Frontal cortex (tissue), 4 donors: ENCODE measurements at places on chromosomes 2 and 18. TPM values are rescaled to one million over a fixed set of nuclear protein-coding genes. Genes with fewer than 3 reads are reported as not detected.

Gene C2orf78
- not detected for total RNA-seq

Gene HOXD9
- total RNA-seq, result not detected

Gene GPC1
- total RNA-seq, result 38.7 TPM

Gene KLHL29
- total RNA-seq, result 14.3 TPM

Gene KLHL14
- total RNA-seq, result 53.0 TPM

Gene CMPK2
- 10.2 TPM for total RNA-seq

Gene MOGAT1
- not detected for total RNA-seq

Gene FIGLA
- not detected for total RNA-seq

Gene VIL1
- total RNA-seq, result not detected

Gene SERPINB11
- not detected for total RNA-seq

- no peak for DNase-seq
Measured at GRCh38 chr18:48771641-48772375, 179.0 kb downstream of the SMAD7 start.

- DNase-seq, result no peak
Measured at GRCh38 chr2:42910645-42911405, 118.4 kb upstream of the HAAO start.

DNA sequence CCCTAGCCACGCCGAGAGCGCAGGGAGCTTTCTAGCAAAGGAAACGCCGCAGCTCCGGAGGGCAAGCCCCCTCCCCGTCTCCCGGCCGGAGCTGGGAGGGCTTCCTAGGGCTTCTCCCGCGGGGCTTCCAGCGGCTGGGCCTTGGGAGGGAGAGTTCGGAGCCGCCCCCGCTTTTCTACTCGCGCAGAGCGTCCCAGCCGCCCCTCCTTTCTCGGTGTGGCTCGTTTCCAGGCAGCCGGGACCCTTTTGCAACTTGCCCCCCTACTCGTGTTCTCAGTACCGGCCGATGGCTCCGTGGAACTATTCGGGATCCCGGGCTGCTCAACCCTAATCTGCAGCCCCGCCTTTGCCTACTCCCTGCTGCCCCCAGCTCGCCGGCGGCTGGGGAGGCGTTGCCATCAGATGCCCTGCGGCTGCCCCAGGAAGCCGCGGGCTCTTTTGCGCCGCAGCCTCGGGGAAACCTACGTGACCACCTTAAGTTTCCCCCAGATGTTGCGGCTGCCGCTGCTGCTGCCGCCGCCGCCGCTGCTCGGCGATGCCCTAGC, 1.5 kb upstream of the NR4A2 start:
- peak; percentile 62 for DNase-seq

GRCh38 chr2:174121175-174121574, 127.2 kb downstream of the OLA1 start:
- DNase-seq, result no peak

DNA sequence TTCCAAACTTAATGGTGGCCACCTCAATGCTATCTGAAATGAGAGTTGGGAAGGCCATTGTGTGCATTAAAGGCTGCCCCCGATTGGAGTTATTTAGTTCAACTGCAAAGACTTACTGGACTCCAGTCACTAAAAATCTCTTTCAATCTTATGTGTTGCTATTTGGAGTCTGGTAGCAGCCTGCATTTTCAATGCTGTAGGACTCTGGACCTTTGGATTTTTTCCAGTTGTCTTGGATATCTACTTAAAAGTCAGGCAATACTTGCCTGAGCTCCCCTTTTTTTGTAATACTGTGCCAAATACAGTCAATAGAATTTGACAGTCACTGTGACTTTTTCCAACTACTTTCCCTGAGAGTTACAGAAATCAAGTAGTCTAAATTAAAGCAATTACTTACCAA, 281.9 kb downstream of the TRIB2 start:
- DNase-seq, result no peak

- no peak for DNase-seq
Measured at GRCh38 chr18:62138461-62139235, 48.2 kb downstream of the PIGN start.

GRCh38 chr2:176082824-176083751, 674 bp downstream of the EVX2 start:
- no peak for DNase-seq

DNA sequence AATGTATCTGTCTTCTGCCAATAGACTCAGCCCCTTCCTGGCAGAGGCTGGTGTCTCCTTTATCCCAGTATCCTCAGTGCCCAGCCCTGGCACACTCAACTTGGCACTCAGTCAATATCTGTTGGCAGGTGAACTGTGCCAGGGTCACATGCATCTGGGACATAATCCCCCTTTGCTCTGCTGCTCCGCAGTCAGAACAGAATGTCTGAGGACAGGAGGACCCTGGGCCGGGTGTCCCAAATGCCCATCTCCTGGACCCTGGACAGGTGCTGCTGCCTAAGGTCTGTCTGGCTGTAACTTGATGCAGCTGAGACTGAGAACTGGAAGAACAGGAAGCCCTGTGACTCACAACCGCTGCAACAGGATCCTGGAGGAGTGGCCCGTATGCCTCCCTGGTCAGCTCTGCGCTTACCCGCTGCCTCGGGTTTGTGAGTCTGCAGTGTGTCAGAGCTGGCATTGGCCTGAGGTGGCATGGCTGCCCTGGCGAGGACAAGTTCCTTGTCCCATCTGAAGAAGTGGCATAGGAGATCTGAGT, 11.4 kb downstream of the HK2 start:
- DNase-seq, result no peak

- DNase-seq, result no peak
Measured at GRCh38 chr2:163474319-163474744, 261.5 kb downstream of the FIGN start.

DNA sequence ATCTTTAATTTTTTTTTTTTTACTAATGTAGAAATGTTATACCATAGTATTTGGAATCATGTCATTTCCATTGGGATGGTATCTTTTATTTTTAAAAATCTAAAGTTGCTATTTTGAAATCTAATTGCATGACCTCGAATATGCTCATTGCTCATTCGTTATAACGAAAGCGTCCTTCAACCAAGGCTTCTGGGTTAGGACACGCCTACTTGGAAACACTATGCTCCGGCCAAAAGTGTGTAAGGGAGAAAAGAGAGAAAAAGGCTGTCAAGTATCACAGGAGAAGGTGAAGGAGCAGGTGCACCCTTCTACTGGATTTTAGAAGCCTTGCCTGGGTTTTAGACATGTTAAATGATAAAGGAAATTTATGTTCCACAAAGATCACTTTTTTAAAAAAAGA, 465.9 kb upstream of the ID2 start:
- DNase-seq, result no peak

DNA sequence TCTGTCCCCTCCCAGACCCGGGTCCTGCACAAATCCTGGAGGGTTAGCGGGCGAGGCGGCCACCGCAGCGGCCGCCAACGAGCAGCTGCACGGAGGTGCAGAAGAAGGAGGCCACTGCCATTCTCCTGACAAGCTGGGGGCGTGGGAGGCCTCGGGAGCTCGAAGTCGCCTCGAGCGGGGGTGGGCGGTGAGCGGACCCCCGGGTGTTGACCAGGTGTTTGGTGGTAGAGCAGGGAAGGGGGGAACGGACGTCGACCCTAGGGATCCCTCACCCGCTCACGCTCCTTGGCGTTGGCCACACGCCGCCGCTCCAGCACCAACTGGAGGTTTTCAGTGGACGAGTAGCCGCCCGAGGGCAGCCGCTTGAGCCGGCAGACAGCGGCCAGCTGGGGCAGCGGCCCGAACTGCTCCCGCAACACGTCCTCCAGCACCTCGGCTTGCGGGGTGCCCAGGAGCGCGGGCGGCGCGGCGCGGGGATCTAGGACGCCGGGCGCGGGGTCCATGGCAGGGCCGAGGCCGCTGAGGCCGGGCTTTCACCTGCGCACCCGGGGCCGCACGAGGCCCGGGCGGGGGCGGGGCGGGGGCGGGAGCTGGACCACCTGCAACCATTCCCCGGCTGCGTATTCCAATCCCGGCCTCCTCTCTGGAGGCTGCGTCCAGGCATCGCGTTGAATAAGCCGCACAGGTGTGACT, at the start of gene FIGLA:
Gene FIGLA, minus strand, starts transcription at position 508 of the 693 bp plus-strand sequence. Its CDS starts 5 bp downstream, at position 503.
- DNase-seq, result peak; percentile 21

DNA sequence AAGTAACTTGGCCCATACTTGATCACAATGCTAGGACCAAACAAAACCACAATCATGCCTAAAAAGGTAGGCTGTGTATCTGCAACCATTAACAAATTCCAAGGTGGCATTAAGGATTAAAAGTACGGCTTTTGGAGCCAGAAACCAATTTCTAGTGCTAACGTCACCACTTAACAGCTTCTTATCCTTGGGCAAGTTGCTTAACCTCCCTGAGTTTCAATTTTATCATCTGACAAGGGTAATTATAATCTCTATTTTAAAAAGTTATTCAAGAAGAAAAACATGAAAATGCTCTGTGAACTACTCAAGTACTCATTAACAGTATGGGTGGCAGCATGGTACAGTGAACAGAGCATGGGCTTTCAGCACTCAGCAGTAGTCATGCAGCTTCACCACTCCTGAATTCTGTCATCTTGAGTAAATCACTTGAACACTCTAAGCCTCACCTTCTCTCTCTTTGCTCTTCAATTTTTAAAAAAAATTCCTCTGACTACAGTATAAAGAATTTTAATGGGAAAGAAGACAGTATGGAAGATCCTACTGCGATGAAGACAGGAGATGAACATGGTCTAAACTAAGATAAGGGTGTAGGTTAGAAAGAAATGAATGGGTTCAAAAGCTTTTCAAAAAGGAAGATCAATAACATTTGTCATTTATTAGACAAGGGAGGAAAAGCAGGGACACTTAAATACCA, 69.2 kb downstream of the SS18 start:
- DNase-seq, result no peak

DNA sequence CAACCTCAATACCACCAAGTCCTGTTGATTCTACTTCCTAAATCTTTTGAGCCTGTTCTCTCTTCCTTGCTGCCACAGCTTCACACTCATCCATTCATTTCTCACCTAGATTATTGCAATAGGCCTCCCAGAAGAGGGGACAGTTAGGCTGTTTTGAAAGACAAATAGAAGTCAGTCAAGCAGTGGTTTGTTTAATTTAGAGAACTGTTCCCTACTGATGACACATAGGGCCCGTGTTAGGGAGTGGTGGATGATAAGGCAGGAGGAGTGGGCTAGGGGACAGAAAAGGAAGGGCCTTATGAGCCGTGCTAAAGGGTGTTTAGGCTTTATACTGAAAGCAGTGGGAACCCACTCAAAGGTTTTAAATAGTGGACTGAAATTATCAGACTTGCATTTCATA, 59.6 kb upstream of the ZFP36L2 start:
- no peak for DNase-seq

DNA sequence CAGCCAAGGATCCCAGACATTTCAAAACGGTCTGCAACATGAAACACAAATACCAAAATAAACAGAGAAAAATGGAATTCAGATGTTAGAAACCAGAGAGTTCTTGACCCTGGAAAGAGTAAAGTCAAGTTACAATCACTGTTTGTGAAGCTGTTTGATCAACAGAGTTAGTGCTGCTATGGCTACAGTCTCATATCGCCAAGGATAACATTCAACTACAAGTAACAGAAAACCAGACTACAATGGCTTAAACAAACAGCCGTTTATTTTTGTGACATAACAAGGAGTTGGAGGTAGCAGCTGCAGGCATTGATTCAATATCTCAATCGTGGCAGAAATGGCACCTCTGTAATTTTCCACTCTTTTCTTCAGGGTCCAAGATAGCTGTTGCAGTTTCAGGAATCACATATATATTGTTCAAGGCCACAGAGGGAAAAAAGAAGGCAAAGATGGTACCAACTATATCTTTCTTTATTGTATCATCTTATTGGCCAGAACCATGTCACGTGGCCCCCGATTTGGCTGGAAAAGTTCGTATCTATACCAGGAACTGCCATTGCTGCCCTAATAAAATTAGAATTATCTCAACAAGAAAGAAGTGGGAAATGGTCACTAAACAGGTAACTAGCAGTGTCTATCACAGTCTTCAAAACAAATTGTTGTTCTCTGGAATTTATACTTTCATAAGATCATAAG, 17.7 kb upstream of the HNRNPLL start:
- no peak for DNase-seq

DNA sequence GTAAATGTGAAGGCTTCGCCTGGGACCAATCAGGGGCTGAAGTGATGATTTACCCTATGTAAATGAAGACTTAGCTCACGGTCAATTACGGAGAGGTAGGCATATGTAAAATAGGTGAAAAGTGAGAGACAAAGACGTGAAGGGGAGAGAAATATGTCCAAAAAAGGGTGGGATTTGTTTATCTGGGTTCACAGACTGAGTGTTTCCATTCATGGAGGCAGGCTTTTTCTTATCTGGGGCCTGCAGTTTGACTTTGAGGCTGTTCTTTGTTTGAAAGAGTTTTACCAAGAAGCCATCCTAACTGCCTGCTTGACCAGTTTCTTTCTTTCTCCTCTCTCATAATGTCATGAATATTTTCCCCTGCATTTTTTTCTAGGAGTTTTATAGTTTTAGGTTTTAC, 202.7 kb downstream of the NYAP2 start:
- no peak for DNase-seq

DNA sequence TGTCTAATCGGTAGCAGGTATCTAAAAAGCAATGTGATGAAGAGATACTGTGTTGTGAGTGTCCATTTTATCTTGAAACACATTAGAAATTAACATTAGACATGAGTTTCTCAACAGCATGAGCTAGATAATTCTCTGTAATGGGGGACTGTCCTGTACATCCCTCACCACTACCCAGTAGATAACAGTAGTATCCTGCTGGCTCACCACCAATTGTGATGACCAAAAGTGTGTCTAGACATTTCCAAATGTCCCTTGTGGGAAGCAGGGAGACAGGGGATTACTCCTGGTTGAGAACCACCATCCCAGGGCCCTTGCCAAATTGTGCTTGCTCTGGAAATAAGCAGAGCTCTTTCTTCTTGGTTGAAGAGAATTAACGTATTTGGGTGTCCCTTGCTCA, 239.3 kb downstream of the IRS1 start:
- DNase-seq, result no peak

GRCh38 chr2:190271783-190272456, 47.7 kb downstream of the HIBCH start:
- no peak for DNase-seq

- DNase-seq, result peak; percentile 91
Measured at GRCh38 chr18:9708057-9708433, at the start of gene RAB31. Gene RAB31, plus strand, starts transcription at chr18:9708301. Its CDS starts 105 bp downstream, at chr18:9708406.

DNA sequence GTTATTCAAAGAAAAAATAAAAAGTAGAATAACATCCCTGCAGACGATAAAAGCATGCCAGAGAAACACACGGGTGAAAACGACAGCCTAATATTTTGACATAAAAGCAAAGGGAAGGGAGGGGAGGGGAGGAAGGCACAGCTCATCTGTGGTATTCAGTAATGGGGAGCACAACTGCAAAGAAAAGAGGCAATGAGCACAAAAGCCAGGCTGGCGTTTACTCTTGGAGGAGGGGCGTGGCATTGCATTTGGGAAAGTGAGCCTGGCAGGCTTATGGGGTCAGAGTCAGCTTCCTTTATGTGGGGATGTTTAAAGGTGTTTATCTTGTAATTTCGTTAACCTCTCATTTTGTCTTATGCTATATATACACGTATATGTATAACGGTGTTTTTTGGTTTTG, 53.2 kb downstream of the STEAP3 start:
- no peak for DNase-seq

- no peak for DNase-seq
Measured at GRCh38 chr2:48548840-48549239, 18.9 kb downstream of the STON1 start.

DNA sequence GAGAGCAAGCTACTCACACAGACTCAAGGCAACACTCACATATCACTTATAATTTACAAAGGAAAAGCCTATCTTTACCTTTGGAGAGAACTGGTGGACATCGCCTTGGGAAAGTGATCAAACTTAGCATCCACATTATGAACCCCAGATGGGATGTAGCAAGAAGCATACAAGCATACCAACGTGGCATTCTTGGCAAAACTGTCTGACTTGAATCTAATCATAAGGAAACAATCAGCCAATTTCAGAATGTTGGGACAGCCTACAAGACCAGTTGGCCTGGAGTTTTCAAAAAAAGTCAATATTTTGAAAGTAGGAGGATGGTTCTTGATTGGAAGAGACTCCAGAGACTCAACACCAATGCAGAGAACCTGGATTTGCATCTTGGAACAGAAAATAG, 79.1 kb upstream of the PMAIP1 start:
- no peak for DNase-seq
